Smooth muscle cell of bladder (primary cell): ENCODE measurements at places on chromosomes 1 and 21. TPM values are rescaled to one million over a fixed set of nuclear protein-coding genes. Genes with fewer than 3 reads are reported as not detected.

The LDLRAD1 gene
- total RNA-seq: not detected in 2 replicates

The EXOSC10 gene
- total RNA-seq: 24.0 and 26.6 TPM in 2 replicates

The GNAT2 gene
- 0.28 and 0.37 TPM in 2 replicates for total RNA-seq

The LRRC71 gene
- total RNA-seq: not detected in 2 replicates

The HAO2 gene
- total RNA-seq: not detected in 2 replicates

The VANGL2 gene
- total RNA-seq: not detected in 2 replicates

The CD164L2 gene
- total RNA-seq: not detected in 2 replicates

The CDA gene
- total RNA-seq: 0.37 and 0.85 TPM in 2 replicates

The A3GALT2 gene
- not detected in 2 replicates for total RNA-seq

The ECM1 gene
- total RNA-seq: 6.3 and 7.8 TPM in 2 replicates

The SLAMF9 gene
- 0.28 and 0.46 TPM in 2 replicates for total RNA-seq

The JAM2 gene
- total RNA-seq: 2.6 and 6.9 TPM in 2 replicates

The TDRD5 gene
- total RNA-seq: not detected in 2 replicates

The NTRK1 gene
- under 0.01 TPM in 1 of 2 replicates, not detected in the other for total RNA-seq

The ASCL5 gene
- total RNA-seq: not detected in 2 replicates

The LHX4 gene
- under 0.01 TPM in 2 replicates for total RNA-seq

The ITGB2 gene
- total RNA-seq: under 0.01 TPM in 1 of 2 replicates, not detected in the other

The MARK1 gene
- total RNA-seq: 0.14 and 0.18 TPM in 2 replicates

The KCNC4 gene
- total RNA-seq: 0.57 and 2.8 TPM in 2 replicates

The TNNT2 gene
- under 0.01 and 0.09 TPM in 2 replicates for total RNA-seq

The CHIT1 gene
- 0.18 TPM in 1 of 2 replicates, not detected in the other for total RNA-seq

The CNR2 gene
- not detected in 2 replicates for total RNA-seq

The SPRR5 gene
- not detected in 2 replicates for total RNA-seq

The ARHGEF16 gene
- total RNA-seq: under 0.01 and 0.09 TPM in 2 replicates

The FCRL2 gene
- not detected in 2 replicates for total RNA-seq

The C1orf226 gene
- total RNA-seq: under 0.01 TPM in 2 replicates
